ENCODE measurements at places on chromosomes 7 and 10. TPM values are rescaled to one million over a fixed set of nuclear protein-coding genes. Genes with fewer than 3 reads are reported as not detected.

DNA sequence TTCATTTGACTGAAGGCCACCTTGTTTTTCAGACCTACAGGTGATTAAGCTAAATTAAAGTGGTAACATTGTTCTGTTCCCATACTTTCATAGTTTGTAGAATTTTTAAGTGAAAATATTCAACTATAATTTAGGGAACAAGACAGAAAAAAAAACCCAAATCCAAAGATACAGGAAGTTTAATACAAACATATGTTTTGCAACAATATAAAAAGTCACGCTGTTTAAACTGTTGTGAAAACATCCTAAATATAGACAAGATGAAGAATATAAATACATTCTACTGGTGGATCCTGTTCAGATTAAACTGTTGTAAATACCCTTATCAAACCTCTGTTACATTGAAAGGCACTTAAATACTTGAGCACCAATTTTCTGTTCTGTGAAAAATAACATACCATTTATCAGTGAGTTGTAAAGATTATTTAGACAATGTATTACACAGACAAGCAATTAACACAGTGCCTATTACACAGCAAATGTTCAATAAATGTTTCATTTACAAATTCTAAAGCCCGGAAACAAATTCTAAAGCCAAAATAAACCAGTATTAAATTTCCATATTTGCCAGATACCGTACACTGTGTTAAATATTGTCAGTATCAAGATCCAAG is 14.2 kb downstream of the ASZ1 start:
- H3K27ac ChIP-seq = no peak overlapping the region
- H3K4me3 ChIP-seq = no peak overlapping the region
- DNase-seq = no peak
- no peaks in the 10 kb centered on the region for H3K27me3 ChIP-seq

GRCh38 chr10:130135676-130136225 is 440 bp upstream of the GLRX3 start:
- peak overlapping the region; percentile 78 for H3K27ac ChIP-seq
- H3K4me3 ChIP-seq = peak overlapping the region; percentile 91
- no peak for DNase-seq

- no peak overlapping the region for H3K4me3 ChIP-seq
- H3K4me1 ChIP-seq = no peaks in the 10 kb centered on the region
- no peak for DNase-seq
- no peaks in the 10 kb centered on the region for H3K36me3 ChIP-seq
Observed at GRCh38 chr10:4046030-4046429, 261.0 kb upstream of the KLF6 start.

DNA sequence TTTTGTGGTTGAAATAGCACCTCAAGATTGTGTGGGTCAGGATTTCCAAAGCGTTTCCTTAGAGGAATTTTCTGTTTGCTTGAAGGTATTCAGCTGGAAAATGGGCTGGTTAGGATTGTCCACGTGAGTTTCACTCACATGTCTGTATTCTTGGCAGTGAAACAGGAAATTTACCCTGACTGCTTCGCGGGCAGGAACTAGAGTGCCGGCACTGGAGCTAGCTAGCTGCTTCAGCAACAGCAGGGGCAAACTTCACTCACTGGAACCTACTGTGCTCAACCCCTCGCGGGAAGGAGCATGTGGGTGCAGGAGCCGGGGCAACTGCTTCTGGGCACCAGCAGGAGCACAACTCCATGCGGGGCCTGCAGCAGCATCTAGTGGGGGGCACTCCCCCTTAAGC is 38.0 kb upstream of the RTKN2 start:
- no peaks in the 10 kb centered on the region for H3K27me3 ChIP-seq
- no peak overlapping the region for H3K4me3 ChIP-seq
- H3K4me1 ChIP-seq = no peaks in the 10 kb centered on the region
- no peak overlapping the region for H3K27ac ChIP-seq
- no peak for DNase-seq

DNA sequence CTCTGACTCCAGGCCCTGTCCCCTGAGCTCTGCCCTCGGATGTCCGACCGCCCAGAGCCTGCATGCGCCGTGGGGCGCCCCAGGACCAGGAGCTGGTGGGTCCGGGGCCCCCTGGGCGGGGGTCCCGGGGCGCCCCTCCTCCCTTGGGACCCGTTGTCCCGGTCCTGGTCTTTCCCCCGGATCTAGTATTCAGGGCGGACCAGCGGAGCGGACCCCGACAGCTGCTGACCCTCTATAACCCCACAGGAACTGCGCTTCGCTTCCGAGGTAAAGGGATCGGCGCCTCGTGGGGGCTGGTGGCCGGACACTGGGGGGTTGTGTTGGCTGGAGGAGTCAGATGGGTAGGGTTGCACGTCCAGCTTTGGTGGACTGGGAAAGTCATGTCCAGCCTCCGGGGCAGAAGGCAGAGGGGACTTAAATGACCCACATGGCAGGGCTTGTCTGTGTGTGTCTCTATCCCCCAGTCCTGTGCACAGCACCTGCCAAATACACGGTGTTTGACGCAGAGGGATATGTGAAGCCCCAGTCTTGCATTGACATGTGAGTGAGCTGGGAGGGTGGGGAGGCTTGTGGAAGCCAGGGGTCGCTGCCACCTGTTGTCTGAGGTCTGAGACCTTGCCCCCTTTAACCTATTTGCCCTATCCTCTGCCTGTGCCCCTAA is 520 bp downstream of the MOSPD3 start:
- DNase-seq = no peak
- no peaks in the 10 kb centered on the region for H3K36me3 ChIP-seq
- peak overlapping the region; percentile 94 for H3K27ac ChIP-seq
- H3K4me3 ChIP-seq = peak overlapping the region; percentile 83
- no peaks in the 10 kb centered on the region for H3K27me3 ChIP-seq
- H3K4me1 ChIP-seq = no peaks in the 10 kb centered on the region

DNA sequence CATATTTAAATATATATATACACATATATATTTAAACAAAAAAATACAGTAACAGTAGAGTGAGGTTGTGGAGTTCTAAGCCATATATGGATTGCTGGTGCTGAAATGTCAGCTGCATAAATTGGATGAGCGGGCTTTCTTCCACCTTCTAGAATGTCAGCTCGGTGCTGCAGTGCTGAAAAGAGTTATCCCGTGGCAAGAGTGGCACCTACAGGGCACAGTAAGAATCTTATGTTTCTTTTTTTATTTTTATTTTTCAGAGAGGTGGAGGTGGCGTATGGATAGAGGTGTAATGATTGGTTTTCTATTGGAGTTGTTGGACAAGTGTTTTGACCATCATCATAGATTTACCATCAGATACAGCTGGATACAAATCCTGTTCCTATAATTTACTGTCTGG is 86.2 kb upstream of the DYNC1I1 start:
- H3K27ac ChIP-seq = no peak overlapping the region
- peak; percentile 55 for DNase-seq
- H3K4me3 ChIP-seq = no peak overlapping the region

DNA sequence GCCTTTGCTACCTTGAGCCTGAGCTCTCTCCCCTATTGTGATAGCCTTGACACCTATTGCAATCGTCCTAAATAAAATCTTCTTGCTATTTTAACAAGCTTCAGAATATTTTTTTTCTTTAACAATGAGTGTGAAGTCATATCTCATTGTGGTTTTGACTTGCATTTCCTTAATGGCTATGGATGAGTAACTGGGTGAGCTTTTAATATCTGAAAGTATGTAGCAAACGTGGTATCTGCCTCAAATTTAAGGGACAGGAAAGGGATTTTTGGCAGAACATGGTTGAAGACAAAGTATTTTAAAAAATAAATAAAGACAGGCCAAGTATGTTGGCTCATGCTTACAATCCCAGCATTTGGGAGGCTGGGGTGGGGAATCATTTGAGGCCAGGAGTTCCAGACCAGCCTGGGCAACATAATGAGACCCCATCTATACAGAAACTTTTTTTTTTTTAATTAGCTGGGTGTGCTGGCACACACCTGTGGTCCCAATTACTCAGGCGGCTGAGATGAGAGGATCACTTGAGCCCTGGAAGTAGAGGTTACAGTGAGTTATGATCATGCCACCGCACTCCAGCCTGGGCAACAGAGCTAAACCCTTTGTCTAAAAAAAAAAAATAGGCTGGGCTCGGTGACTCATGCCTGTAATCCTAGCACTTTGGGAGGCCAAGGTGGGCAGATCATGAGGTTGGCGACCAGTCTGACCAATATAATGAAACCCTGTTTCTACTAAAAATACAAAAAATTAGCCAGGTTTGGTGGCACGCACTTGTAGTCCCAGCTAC is 319.3 kb upstream of the NRP1 start:
- H3K4me3 ChIP-seq = no peak overlapping the region
- DNase-seq = no peak
- H3K27ac ChIP-seq = no peak overlapping the region
- no peaks in the 10 kb centered on the region for H3K4me1 ChIP-seq
- H3K36me3 ChIP-seq = no peaks in the 10 kb centered on the region
- no peaks in the 10 kb centered on the region for H3K27me3 ChIP-seq

DNA sequence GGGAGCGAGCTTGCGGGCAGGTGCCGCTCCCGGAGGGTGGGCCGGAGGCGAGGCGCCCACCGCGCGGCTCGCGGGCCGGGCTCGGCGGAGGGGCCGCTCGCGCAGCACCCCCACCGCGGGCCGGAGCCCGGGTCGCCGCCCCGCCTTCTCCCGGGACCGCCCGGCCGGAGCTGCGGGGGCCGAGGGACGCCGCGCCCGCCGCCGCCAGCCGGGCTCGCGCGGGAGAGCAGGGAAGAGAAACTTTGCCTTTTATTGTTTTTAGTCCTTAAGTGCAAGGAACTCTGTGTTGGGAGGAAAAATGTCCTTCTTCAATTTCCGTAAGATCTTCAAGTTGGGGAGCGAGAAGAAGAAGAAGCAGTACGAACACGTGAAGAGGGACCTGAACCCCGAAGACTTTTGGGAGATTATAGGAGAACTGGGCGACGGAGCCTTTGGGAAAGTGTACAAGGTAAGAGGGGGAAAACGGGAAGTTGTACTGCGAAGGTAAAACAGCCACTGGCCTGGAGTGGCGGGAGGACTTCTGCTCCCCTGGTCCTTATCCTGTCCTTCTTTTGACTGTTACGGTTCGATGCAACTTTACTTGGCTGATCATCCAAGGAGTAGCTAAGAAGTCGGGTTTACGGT is 620 bp downstream of the SLK start:
- H3K4me3 ChIP-seq = peak overlapping the region; percentile 62
- peaks cover 5% of the 10 kb centered on the region for H3K4me1 ChIP-seq
- H3K27ac ChIP-seq = peak overlapping the region; percentile 100
- no peaks in the 10 kb centered on the region for H3K27me3 ChIP-seq

- no peaks in the 10 kb centered on the region for H3K27me3 ChIP-seq
- H3K27ac ChIP-seq = no peak overlapping the region
- no peak for DNase-seq
- no peaks in the 10 kb centered on the region for H3K4me1 ChIP-seq
Observed at GRCh38 chr10:71081229-71081560, 131.2 kb upstream of the UNC5B start.

DNA sequence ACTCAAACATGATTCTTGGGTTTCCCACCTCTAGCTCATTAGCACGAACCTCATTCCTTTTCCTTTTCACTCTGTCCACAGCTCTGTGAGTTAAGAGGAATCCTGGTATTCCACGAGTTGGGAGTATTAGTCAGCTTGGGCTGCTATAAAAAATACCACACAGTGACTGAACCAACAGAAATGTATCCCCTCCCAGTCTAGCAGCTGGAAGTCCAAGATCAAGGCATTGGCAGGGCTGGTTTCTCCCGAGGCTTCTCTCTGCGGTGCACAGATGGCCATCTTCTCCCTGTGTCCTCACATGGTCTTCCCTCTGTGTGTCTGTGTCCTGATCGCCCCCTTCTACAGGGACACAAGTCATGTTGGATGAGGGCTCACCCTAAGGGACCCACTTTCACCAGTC is 261.6 kb downstream of the TNS3 start:
- no peaks in the 10 kb centered on the region for H3K36me3 ChIP-seq
- no peaks in the 10 kb centered on the region for H3K4me1 ChIP-seq
- no peak for DNase-seq

DNA sequence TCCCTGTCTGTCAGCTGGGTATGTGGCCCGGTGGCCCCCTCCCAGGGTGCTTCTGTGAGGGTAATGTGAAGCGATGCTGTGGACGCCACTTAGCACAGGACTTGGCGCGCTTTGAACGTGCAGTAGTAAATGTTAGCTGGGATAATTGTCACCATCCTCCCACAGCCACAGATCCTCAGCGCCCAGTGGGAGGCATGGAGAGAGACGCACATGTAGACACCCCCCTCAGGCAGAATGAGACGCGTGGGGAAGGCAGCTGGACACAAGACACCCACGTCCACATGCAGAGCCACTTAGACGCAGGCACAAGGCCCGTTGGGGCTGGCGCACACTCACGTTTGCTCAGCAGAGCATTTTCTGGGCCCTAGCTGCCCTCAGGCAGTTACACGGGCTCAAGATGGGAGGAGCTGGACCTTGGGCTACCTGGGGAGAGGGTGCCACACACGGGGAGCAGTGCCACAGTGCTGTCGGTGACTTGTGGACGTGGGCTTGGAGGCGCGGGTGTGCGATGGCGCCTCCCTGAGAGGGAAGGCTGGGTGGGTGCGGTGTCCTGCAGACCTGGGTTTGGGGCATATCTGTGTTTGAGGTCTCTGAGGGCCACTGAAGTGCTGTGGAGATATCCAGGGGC is 26.4 kb downstream of the ADCYAP1R1 start:
- H3K27ac ChIP-seq = no peak overlapping the region
- no peak overlapping the region for H3K4me3 ChIP-seq

DNA sequence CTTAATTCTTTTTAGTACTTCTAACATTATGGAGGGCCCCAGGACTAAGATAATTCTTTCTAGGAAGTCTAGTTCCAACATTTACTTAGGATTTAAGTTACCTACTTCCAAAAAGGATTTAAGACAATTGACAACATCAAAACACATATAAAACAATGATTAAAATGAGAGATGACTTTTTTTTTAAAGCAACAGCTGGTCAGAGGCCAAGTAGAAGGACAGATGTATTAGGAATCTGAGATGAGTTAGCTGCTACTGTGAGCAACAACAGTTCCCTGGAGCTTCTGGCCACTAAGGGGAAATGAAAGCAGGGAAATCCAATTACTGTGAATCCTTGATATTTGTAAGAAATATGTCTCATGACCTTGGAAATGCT is 222.3 kb downstream of the PHTF2 start:
- H3K27me3 ChIP-seq = no peaks in the 10 kb centered on the region
- peak overlapping the region; percentile 100 for H3K27ac ChIP-seq
- DNase-seq = no peak
- H3K4me3 ChIP-seq = no peak overlapping the region
- no peaks in the 10 kb centered on the region for H3K36me3 ChIP-seq

DNA sequence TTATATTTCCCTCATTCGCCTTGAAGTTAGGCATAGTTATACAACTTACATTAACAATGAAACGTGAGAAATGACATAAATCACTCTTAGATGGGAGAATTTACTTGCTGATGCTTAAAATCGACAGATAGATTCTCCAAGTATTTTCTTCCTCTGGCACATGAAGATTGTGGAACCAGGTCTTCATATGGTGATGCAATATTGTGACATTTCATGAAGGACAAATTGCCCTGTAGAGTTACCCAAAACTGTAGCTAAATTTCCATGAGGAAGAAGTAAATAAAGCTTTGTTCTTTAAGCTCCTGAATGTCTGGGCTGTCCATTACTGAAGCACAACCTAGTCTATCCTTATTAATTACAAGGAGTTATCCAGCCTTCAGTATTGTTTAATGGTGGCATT is 353.1 kb downstream of the THSD7A start:
- no peak overlapping the region for H3K4me3 ChIP-seq
- H3K4me1 ChIP-seq = no peaks in the 10 kb centered on the region
- no peak for DNase-seq
- no peaks in the 10 kb centered on the region for H3K36me3 ChIP-seq
- H3K27ac ChIP-seq = no peak overlapping the region

GRCh38 chr10:21509341-21510240 is 15.9 kb downstream of the SKIDA1 start:
- peak overlapping the region; percentile 81 for H3K27ac ChIP-seq
- H3K4me1 ChIP-seq = no peaks in the 10 kb centered on the region
- H3K27me3 ChIP-seq = no peaks in the 10 kb centered on the region
- DNase-seq = no peak
- no peaks in the 10 kb centered on the region for H3K36me3 ChIP-seq

TWIST1 gene
- total RNA-seq = 26.6 TPM

SPDYE11 gene
- not detected for total RNA-seq

OR2A12 gene
- total RNA-seq = not detected

PNLIPRP1 gene
- not detected for total RNA-seq

ITIH5 gene
- 8.4 TPM for total RNA-seq
